ENCODE measurements at places on chromosomes 11 and 22. TPM values are rescaled to one million over a fixed set of nuclear protein-coding genes. Genes with fewer than 3 reads are reported as not detected.

DNA sequence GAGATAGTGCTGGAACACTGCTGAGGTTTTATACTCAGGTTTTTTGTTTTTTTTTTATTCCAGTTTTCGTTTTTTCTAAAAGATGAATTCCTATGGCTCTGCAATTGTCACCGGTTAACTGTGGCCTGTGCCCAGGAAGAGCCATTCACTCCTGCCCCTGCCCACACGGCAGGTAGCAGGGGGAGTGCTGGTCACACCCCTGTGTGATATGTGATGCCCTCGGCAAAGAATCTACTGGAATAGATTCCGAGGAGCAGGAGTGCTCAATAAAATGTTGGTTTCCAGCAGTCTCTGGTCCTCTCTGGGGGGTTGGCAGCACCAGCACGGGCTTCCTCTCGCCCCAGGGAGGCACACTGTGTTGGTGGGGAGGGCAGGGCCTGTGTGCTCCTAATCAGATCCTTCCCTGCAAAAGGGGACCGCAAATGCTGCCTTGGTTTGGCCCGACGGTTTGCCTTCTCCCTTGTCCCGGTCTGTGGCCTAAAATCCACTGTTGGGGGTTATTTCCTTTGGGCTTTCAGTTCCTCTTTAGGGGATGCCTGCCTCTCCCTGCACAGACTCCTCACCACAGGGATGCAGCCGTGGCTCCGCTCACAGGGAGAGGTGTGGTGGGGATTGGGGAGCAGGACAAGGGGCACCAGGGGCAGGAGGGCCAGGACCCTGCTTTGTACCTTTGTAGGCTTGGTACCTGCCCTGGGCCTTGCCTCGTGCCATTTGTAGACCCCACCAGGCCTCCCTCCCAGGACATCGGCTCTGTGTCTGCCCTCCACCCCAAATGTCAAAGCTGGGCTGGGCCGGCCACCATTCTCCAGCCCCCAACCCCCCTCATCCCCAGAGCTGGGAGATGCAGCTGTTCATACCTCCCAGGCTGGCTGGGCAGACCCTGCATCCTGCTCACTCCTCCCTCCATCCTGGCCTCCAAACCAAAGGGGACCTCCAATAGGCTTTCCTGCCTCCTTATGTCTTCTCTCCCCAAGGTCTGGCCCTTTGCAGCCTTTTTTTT, 13.5 kb downstream of the MCAT start:
- peaks cover 22% of the 10 kb centered on the region for H3K36me3 ChIP-seq
- H3K4me3 ChIP-seq: no peak overlapping the region
- no peak for DNase-seq
- H3K27me3 ChIP-seq: no peaks in the 10 kb centered on the region
- no peak overlapping the region for H3K27ac ChIP-seq
- H3K4me1 ChIP-seq: peaks cover 17% of the 10 kb centered on the region

DNA sequence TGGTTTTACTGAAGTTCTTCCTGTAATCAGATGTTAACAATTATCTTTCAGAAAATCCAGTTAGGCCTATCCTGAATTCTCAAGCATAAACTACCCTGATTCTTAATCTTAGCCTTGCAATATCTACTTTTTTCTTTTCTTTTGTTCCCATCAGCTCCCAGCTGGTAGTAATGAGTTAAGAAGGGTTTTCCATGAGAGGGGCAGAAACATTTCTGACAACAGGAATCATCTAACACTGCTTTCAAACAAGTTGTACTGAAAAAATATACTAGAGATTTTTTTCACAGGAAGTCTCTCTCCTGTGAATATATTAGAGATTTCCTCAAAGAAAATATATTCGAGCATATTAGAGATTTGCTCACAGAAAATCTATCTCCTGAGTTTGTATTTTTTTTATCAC, 3.3 kb upstream of the TRIM6 start:
- no peak overlapping the region for H3K4me3 ChIP-seq
- peaks cover 3% of the 10 kb centered on the region for H3K4me1 ChIP-seq
- DNase-seq: no peak
- no peaks in the 10 kb centered on the region for H3K36me3 ChIP-seq
- no peak overlapping the region for H3K27ac ChIP-seq
- H3K27me3 ChIP-seq: peaks cover 2% of the 10 kb centered on the region

GRCh38 chr11:111000400-111001080, 245.0 kb upstream of the POU2AF2 start:
- H3K27me3 ChIP-seq: no peaks in the 10 kb centered on the region
- no peaks in the 10 kb centered on the region for H3K4me1 ChIP-seq
- H3K27ac ChIP-seq: no peak overlapping the region

- no peak for DNase-seq
- peak overlapping the region; percentile 34 for H3K27ac ChIP-seq
- H3K4me3 ChIP-seq: peak overlapping the region; percentile 82
Measured at GRCh38 chr11:110294509-110294908, 1.9 kb downstream of the RDX start.

DNA sequence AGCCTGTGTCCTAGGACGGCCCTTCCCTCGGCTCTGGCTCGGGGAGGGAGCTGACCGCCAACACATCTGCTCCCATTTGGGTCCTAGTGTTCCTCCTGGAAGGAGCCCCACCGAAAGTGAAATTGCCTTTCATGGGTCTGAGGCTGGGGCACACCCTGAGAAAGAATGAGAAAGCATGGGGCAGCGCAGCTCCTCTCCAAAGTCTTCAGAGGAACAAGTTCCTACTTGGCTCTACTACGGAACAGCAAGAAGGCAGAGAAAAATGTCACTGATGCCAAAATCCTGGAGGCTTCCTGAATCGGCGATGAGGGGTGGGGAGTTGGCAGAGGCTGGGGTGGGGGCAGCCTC, 41.5 kb upstream of the MYEOV start:
- peaks cover 6% of the 10 kb centered on the region for H3K27me3 ChIP-seq
- no peaks in the 10 kb centered on the region for H3K36me3 ChIP-seq
- H3K4me3 ChIP-seq: no peak overlapping the region

Gene TBC1D10A
- 21.1 TPM for total RNA-seq

- H3K27ac ChIP-seq: no peak overlapping the region
- no peak for DNase-seq
- no peak overlapping the region for H3K4me3 ChIP-seq
- H3K4me1 ChIP-seq: no peaks in the 10 kb centered on the region
- H3K27me3 ChIP-seq: no peaks in the 10 kb centered on the region
- H3K36me3 ChIP-seq: no peaks in the 10 kb centered on the region
Measured at GRCh38 chr11:47130543-47130942, 46.1 kb downstream of the ARFGAP2 start.

DNA sequence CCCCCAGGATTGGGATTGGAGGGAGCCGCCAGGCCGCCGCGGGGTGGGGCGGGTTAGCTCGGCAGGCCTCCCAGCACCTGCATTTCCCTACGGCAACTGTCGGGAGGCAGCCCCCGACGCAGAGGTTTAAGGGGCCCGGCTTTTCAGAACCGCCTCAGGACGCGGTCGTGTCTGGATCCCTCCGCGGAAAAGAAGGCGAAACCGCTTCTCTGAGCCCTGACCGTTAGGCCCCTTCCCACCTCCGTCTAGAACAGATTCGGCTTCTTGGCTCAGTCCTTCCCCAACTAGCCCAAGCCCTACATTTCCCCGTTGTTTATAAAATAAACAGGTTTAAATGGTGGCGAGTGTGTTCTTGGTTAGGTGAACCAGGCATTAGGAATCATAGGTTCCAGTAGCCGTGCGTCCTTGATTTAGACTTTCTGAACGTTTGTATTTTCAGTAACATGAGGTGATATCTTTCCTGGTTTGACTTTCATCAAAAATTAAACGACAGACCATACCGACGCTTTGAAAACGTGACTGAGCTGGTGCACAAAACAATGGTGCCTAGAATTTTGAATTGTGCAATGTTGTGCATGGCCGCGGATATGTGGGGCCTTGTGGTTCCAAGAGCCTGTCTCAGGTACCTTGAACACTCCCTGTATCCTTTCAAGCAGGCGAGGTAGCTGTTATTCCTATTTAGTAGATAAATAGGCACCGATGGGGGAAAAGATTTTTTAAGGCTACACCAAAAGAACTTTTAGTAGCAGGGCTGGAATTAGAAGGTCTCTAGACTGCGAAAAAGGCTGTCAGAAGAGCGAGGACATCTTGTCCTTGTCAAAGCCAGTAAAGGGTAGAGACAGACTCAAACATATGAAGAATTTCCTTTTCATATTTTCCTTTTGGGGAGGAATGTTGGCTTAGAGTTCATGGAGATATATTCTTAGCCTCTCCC, 1.2 kb upstream of the HSPA8 start:
- peaks cover 53% of the 10 kb centered on the region for H3K36me3 ChIP-seq
- H3K4me3 ChIP-seq: peak overlapping the region; percentile 97
- H3K4me1 ChIP-seq: peaks cover 26% of the 10 kb centered on the region
- DNase-seq: peak; percentile 64
- H3K27ac ChIP-seq: peak overlapping the region; percentile 99

- peaks cover 16% of the 10 kb centered on the region for H3K4me1 ChIP-seq
- H3K4me3 ChIP-seq: no peak overlapping the region
- no peak overlapping the region for H3K27ac ChIP-seq
- H3K27me3 ChIP-seq: peaks cover 61% of the 10 kb centered on the region
- no peak for DNase-seq
Measured at GRCh38 chr11:43556612-43557375, 123.7 kb upstream of the HSD17B12 start.

- H3K36me3 ChIP-seq: no peaks in the 10 kb centered on the region
- H3K27ac ChIP-seq: no peak overlapping the region
- H3K27me3 ChIP-seq: peaks cover 5% of the 10 kb centered on the region
- H3K4me1 ChIP-seq: peaks cover 2% of the 10 kb centered on the region
- H3K4me3 ChIP-seq: no peak overlapping the region
Measured at GRCh38 chr11:58787903-58788302, 56.2 kb upstream of the GLYAT start.

Gene SCN2B
- total RNA-seq: not detected

GRCh38 chr11:104704888-104705287, 193.4 kb downstream of the CASP12 start:
- H3K4me1 ChIP-seq: peaks cover 56% of the 10 kb centered on the region
- peak overlapping the region; percentile 72 for H3K4me3 ChIP-seq
- no peaks in the 10 kb centered on the region for H3K27me3 ChIP-seq
- no peak for DNase-seq
- H3K36me3 ChIP-seq: peaks cover 15% of the 10 kb centered on the region

DNA sequence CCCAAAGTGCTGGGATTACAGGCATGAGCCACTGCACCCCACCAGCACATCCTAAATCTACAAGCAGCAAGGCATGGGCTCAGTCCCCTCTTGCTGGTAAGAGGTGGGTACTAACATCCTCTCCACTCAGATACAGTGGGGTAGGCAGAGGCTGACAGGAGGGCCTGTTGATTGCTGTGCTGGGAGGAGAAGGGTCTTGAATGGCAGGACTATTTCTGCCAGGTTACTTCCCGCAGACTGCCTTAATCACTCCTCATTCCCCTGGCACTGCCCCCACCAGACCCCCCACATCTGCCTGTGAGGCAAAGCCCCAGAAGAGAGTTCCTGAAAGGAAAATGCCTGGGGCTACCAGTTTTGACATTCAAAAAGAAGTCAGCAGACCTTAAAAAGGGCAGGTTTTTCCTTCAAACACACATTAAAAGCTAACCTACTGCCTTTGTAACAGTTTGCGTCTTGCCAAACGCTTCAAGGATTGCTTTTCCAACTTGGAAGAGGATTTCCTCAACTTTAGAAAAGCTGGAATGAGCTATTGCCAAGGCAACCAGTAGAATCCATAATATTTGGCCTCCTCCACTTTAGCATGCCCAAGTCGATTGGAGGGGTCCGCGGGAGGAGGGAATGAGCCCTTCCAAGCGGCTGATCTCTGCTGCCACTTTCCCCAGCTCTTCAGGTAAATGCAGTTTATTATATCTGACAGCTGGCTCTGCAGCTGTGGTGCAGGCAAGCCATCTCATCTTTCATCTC, 62.0 kb downstream of the FDX1 start:
- no peak for DNase-seq
- no peak overlapping the region for H3K27ac ChIP-seq
- H3K4me3 ChIP-seq: no peak overlapping the region
- H3K36me3 ChIP-seq: no peaks in the 10 kb centered on the region

Gene FXYD2
- 7.2 TPM for total RNA-seq

Gene OR4P4
- total RNA-seq: not detected
